A673 (cell line): ENCODE measurements at places on chromosomes 4 and X. TPM values are rescaled to one million over a fixed set of nuclear protein-coding genes. Genes with fewer than 3 reads are reported as not detected.

DNA sequence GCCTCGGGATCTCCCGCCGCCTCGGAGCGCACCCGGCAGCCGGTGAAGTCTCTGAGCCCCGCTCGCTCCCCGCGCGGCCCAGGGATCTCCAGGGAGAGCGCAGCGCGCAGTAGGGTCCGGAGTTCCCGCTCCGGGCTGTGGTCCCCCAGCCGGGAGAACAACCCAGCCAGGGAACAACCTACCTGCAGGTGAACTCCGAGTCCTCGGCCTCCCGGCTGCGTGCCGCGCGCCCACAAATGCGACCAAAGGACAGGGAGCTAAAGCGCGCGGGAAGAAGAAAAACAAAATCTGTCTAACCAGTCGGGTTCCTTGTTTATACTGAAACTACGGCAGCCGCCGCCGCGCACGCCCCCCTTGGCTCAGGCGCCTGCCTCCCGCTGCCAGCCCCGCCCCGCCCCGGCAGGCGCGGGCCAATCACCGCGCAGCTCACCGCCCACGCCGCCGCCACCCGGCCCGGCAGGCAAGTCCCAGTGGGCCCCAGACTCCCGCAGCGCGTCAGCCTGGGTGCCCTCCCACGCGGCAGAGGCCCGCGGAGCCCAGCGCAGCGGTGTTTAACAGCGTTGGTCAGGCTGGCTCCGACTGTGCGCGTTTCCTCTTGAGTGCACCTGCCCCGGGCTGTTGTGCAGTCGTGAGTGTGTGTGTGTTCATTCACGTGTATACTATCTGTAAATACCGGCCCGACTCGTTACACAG lies at the start of gene RASGEF1B:
RASGEF1B (minus strand) TSS at position 320 of the 693 bp plus-strand sequence. CDS start 12,399 bp downstream, outside the sequence.
- peak; percentile 77 for DNase-seq
- H3K4me1 ChIP-seq, result peaks cover 13% of the 10 kb centered on the region
- no peaks in the 10 kb centered on the region for H3K36me3 ChIP-seq
- no peaks in the 10 kb centered on the region for H3K27me3 ChIP-seq
- peak within 1 kb of the TSS; percentile 71 for H3K27ac ChIP-seq
- H3K4me3 ChIP-seq, result peak within 1 kb of the TSS; percentile 69

- H3K27ac ChIP-seq, result no peak overlapping the region
- DNase-seq, result no peak
- H3K36me3 ChIP-seq, result no peaks in the 10 kb centered on the region
- no peak overlapping the region for H3K4me3 ChIP-seq
- H3K27me3 ChIP-seq, result no peaks in the 10 kb centered on the region
Measured at GRCh38 chr4:158915683-158916241, 146.9 kb downstream of the FNIP2 start.

DNA sequence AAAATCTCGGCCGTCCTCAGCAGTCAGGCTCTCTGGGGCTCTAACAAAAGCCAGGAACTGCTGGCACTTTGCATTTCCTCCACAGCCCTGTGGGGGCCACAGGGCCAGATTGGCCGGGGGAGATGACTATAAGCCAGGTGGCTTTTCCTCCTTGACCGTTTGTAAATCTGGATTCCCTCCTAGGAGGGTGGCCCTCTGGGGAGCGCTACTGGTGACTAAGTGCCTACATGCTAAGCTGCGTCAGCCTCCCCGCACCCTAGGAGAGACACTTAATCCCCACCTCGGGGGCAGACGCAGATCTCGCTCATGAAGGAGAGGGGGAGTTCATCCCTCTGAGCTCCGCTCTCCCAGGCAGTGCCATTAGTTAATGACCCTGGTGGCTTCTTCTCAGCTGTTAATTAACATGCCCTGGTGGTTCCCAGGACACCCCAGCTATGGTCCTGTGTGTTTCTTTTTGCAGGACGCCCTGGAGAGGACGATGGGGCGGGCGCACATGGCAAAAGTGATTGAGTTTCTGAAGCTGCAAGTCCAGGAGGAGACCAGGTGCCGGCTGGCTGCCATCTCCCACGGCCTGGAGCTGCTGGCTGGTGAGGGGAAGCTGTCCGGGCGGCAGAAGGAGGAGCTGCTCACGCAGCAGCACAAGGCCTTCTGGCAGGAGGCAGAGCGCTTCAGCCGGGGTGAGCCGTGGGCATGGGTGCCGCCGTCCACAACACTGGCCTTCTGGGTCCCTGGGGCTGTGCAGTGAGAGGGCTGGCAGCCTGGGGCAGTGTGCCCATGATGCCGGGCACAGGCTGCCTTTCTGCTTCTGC lies 41.6 kb downstream of the EVC start:
- peak; percentile 56 for DNase-seq
- H3K4me3 ChIP-seq, result no peak overlapping the region
- no peak overlapping the region for H3K27ac ChIP-seq
- H3K36me3 ChIP-seq, result peaks cover 12% of the 10 kb centered on the region
- H3K27me3 ChIP-seq, result no peaks in the 10 kb centered on the region

DNA sequence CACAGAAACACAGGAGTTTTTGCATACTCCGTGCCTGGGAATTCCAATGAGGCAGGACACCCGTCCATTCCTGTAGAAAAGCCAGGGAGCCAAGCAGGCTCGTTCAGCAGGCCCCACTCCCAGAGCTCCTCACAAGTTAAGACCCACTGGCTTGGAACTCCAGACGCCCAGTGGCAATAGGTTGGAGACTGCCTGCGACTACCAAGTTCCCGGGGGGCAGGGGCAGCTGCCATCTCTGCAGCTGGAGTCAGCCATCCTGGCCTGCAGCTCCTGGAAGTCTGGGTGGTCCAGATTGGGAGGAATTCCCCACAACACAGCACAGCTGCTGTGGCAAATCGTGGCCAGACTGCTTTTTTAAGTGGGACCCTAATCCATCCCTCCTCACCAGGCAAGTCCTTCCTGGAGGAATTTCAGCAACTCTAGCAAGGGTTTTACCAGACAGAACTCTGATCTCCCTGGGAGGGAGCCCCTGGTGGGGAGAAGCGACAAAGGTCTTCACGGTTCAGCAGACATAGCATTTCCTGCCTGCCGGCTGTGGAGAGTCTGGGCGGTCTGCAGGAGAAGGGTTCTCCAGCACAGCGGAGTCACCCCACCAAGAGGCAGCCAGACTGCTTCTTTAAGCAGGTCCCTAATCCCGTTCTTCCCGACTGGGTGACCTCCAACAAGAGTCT lies 231.9 kb downstream of the STPG2 start:
- H3K27ac ChIP-seq, result no peak overlapping the region
- H3K4me3 ChIP-seq, result no peak overlapping the region
- H3K27me3 ChIP-seq, result no peaks in the 10 kb centered on the region
- H3K36me3 ChIP-seq, result no peaks in the 10 kb centered on the region

GRCh38 chrX:9707306-9708033 lies 58.2 kb downstream of the GPR143 start:
- H3K4me3 ChIP-seq, result no peak overlapping the region
- no peak overlapping the region for H3K27ac ChIP-seq
- H3K4me1 ChIP-seq, result no peaks in the 10 kb centered on the region
- H3K27me3 ChIP-seq, result no peaks in the 10 kb centered on the region

- no peaks in the 10 kb centered on the region for H3K36me3 ChIP-seq
- peaks cover 23% of the 10 kb centered on the region for H3K4me1 ChIP-seq
- DNase-seq, result no peak
- H3K27me3 ChIP-seq, result no peaks in the 10 kb centered on the region
- H3K4me3 ChIP-seq, result no peak overlapping the region
Measured at GRCh38 chr4:5044341-5044740, 6.9 kb upstream of the STK32B start.

- H3K4me3 ChIP-seq, result no peak overlapping the region
- no peak overlapping the region for H3K27ac ChIP-seq
- no peaks in the 10 kb centered on the region for H3K36me3 ChIP-seq
- H3K4me1 ChIP-seq, result no peaks in the 10 kb centered on the region
- no peak for DNase-seq
- H3K27me3 ChIP-seq, result no peaks in the 10 kb centered on the region
Measured at GRCh38 chrX:18654875-18655836, 16.8 kb downstream of the RS1 start.

GRCh38 chr4:168699224-168699878 lies 202.5 kb downstream of the PALLD start:
- no peak for DNase-seq
- H3K27ac ChIP-seq, result no peak overlapping the region
- H3K27me3 ChIP-seq, result no peaks in the 10 kb centered on the region
- H3K4me1 ChIP-seq, result peaks cover 1% of the 10 kb centered on the region

MUC7 gene
- not detected in 2 replicates for total RNA-seq

TDO2 gene
- total RNA-seq, result 0.70 and 1.0 TPM in 2 replicates
